RPMI8226 (cell line): ENCODE measurements at places on chromosomes 2 and 18.
A peak's percentile ranks its signal among the peaks of the same experiment; 100 is the strongest.

GRCh38 chr2:212052412-212053159, 486.0 kb downstream of the ERBB4 start:
- DNase-seq: peak; percentile 4

DNA sequence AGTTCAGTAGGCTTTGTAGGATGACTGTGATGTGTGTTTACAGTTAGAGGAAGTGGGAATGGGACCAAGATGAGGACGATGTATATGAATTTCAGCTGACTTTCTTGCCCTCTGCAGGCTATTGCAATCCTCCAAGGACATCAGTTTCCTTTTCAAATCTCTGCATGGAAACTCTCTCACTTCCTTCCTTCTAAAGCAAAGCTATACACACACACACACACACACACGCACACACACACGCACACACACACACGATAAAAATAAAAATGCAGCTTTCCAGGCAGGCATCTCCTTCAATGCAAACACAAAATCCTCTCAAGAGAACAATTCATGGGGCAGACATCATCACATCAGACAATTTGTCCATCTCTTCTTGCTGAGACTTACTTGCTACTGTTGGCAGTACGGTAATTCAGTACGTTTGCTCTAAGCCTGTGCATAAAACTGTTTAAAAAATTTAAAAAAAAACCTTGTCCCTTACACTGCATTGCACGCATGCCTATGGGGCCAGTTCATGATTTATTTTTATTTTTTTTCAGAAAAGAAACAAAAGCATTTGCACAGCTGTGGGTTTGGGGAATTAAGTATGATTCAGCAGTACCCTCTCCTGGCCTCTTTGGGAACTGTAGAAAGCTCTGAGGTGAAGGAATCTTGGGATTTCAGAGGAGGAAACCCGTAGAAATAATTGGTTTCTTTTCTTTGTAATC, 27.1 kb upstream of the ICOS start:
- peak; percentile 46 for DNase-seq

DNA sequence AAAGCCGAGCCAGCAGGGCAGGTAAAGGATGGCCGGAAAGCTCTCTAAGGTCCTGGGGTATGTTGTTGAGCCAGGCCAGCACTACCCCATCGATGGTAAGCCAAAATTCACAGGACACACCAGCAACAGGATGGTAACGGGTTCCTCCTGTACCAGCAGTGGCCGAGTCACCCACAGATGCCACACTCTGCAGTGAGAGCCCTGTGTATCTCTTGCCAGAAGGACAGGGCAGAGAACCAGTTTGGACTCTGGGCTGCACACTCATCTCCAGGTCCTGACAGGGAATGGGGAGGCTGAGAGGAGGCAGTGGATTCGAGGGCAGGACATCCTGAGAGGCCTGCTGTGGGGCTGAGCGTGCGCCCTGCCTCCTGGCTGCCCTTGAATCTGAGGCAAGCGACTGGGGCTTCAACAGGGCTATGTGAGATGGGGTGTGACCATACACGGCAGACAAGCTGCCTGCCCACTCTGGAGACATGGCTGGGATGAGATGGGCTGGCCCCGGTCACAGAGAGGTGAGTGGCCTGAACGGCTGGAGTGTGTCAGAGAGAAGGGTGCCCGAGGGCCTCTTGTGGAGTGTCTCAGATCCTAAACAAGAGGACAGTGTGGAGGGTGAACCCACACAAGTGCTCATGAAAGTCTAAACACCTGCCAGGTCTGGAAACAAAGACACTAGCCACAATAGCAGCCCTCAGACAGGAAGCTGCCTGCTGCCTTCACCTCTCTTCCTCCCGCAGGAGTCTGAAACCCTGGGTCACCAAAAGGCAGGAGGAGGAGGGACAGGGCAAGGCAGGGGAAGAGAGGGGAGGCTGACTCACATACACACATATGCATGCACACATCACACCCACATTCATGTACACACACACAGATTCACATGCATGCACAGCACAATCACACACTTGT, 182.3 kb downstream of the LOXHD1 start:
- peak; percentile 62 for DNase-seq

GRCh38 chr2:166373105-166373504, 2.6 kb downstream of the SCN9A start:
- DNase-seq: peak; percentile 12

- DNase-seq: no peak
These were observed 41.8 kb upstream of the ASPRV1 start for GRCh38 chr2:70003093-70003830.

GRCh38 chr2:83103613-83104012, 1355.5 kb downstream of the SUCLG1 start:
- DNase-seq: no peak

- no peak for DNase-seq
These were observed 580.8 kb downstream of the ERBB4 start for GRCh38 chr2:211957799-211958198.
